Dermis blood vessel endothelial cell (primary cell): ENCODE measurements at places on chromosomes 5 and 9. TPM values are rescaled to one million over a fixed set of nuclear protein-coding genes. Genes with fewer than 3 reads are reported as not detected.

- no peak for DNase-seq
Observed at GRCh38 chr5:92222449-92222848, 839.3 kb upstream of the ARRDC3 start.

DNA sequence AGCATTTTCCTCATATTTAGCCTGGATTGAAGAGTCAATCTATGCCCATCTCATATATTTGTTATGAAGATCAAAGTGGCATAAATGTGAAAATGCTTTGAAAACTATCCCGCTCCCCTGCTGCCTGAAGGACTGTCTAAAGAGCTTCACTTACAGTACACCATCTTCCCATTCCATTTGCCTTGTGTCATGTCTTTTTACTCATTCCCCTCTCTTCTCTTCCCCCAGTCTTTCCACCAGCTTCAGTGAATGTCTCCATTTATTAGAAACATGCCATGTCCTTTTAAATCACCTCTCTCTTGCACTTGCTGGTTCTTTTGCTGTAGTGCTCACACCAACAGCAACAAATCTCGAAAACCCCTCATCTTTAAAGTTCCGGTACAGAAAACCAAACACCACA lies 192.7 kb upstream of the SGCD start:
- DNase-seq = no peak

GRCh38 chr5:15353086-15353645 lies 146.8 kb upstream of the FBXL7 start:
- no peak for DNase-seq

The MEIKIN gene
- total RNA-seq = not detected in 2 replicates

The CD274 gene
- total RNA-seq = 12.7 and 17.7 TPM in 2 replicates

The LURAP1L gene
- 1.1 and 2.7 TPM in 2 replicates for total RNA-seq

The DEPDC1B gene
- 6.8 and 19.7 TPM in 2 replicates for total RNA-seq
